ENCODE measurements at places on chromosomes 1 and 21. TPM values are rescaled to one million over a fixed set of nuclear protein-coding genes. Genes with fewer than 3 reads are reported as not detected.

DNA sequence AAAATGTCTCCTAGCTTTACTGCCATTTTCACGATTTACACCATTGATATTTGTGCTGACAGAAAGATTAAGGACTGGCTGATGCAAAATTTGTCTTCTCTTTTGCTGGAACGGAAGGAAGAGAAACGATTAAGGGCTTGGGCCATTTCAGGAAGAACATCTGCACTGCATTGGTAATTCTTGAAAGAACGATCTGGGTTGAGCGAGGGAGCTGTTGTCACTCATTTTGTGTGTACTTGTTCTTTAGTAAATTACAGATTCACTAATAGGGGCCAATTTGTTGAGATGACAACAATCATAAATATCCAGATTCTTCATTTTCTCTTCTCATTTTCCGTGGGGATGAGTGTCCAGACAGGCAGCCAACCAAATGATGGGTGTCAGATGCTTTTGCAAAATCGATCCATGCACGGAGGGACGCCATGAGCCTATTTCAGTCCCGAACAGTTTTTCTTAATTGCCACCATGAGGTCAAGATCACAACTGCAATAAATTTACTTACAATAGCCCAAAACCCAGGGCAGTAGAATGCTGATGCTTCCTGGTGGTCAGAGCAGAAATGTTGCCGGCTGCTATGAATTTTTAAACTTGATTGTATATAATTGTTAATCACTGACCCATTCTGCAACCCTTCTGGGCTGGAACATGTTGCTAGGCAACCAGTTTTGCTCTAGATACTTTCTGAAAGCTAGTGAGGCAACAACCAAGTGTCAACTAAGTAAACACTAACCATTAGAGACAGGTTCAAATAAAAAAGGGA lies 132.4 kb upstream of the TIAM1 start:
- no peak for DNase-seq

DNA sequence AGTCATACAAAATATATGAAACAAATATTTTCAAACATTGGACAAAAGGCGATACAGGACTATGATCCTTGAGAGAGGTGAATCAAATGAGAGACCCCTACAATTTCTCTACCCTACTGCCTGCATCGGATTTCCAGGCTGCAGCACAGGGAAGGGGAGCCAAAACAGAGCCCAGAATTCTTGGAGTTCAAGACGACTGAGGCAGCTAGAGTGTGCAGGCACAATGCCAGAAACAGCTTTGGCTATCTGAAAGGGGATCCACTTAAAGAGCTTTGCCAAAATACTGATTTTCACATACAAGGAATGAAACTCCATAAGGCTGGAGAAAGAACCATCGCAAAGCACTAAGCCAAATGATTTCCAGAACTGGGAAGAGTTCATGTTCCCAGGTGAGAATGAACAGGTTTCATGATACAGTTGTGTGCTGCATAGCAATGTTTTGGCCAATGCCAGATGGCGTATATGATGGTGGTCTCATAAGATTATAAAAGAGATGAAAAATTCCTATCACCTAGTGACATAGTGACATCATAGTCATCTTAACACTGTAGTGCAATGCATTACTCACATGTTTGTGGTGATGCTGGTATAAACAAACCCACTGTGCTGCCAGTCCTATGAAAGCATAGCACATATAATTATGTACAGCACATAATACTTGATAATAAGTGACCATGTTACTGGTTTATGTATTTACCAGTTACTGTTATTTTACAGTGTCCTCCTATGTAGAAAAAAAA lies 77.5 kb downstream of the KCND3 start:
- no peak for DNase-seq

- no peak for DNase-seq
Observed at GRCh38 chr1:220527908-220528678, at the start of gene MARK1. Gene MARK1, plus strand, starts transcription at chr1:220528136. Its CDS starts 687 bp downstream, at chr1:220528823.

- DNase-seq, result no peak
Observed at GRCh38 chr1:87615491-87615890, 286.8 kb downstream of the LMO4 start.

C1orf116 gene
- not detected for total RNA-seq

OR6K3 gene
- total RNA-seq, result not detected

Measured in naive thymus-derived CD4-positive, alpha-beta T cell (primary cell).